ENCODE measurements at places on chromosomes 3 and 15.

DNA sequence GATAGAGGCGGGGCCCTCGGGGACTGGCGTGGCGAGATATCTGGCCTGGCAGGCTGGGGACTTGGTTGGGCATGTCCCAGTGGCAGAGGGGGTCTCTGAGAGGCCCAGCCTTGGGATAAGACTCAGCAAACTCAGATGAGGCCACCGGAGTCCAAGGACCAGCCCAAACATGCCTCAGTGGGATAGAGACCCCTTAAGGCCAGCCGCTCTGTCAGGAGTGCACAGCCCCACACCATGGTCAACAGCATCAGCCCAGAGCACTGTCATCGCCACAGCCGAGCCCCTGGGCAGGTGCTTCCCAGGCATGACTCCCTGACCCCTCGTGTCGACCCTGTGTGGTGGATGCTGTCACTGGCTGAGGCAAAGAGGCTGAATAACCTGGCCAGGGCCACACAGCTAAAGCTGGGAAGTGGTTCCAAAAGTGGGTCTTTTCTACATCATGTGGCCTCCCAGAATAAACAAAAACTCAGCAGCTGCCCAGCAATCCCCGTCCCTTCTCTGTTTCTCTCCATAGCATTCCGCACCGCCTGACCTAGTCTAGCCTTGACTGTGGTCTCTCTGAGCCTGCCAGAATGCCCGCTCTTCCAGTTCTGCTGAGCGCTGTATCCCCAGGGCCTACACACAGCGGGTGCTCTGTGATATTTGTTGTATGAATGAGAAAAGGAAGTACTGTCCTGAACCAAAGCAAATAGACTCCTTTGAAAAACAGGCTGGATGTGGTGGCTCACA, 15.1 kb downstream of the CTSH start:
- DNase-seq: no peak

DNA sequence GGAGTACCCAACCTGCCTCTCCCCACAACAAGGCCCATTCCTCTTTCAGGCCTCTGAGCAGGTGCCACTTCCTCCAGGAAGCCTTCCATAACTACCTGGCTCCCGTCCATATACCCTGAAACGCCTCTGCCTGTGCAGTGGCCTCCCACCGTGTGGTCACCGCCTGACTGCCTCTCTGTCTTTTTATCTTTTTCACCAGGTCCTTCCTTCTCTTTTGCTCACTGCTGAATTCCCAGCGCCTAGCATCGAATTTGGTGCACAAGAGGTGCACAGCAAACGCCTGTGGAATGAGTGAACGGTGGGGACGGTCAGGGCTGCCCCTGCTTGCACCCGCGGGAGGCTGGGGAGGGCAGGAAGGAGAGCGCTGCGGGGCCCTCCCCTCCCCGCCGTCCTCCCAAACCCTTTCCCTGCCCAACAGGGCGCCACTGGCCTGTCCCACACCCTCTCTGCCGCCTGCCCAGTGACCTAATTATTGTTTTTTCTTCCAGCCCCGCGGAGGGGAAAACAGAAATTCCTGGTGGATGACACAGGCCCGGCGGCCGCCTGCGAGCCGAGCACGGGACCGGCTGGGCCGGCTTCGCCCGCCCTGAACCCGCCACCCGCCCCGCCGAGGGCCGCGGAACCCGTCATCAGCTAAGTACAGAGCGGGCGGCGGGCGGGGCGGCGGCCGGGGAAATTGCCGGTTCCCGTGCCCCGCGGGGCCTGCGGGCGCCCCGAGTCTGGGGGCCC, 140.1 kb downstream of the SMAD6 start:
- no peak for DNase-seq

GRCh38 chr3:46910166-46910760, 32.7 kb downstream of the PTH1R start:
- DNase-seq: no peak

DNA sequence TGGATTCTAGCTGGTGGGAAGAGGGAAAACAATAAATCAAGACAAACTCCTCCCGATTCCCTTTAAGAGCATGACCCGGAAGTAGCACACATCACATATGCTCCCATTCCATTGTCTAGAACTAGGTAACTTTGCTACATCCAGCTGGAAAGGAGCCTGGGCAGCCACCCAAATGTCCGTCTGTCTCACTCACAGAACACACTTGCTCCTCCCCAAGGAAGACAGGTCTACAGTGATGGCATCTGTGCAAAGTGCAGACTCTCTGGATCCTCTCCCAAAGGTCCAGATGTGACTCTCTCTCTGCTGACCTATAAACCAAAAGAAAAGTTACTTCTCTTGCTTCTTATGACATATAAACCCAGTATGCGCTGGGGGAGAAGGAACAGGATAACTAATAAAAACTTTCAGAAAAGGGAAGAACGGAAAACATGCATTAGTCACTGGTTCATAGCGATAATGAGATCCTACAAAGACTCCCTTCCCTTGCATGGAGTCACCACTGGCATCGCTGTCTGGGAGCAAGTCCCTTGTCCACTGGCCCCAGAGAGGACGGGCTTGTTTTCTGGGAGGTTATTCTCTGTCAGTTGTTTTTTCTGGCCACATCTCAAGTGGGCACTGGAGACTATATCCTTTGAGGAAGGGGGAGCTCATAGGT, 29.8 kb upstream of the EPHB3 start:
- DNase-seq: no peak

DNA sequence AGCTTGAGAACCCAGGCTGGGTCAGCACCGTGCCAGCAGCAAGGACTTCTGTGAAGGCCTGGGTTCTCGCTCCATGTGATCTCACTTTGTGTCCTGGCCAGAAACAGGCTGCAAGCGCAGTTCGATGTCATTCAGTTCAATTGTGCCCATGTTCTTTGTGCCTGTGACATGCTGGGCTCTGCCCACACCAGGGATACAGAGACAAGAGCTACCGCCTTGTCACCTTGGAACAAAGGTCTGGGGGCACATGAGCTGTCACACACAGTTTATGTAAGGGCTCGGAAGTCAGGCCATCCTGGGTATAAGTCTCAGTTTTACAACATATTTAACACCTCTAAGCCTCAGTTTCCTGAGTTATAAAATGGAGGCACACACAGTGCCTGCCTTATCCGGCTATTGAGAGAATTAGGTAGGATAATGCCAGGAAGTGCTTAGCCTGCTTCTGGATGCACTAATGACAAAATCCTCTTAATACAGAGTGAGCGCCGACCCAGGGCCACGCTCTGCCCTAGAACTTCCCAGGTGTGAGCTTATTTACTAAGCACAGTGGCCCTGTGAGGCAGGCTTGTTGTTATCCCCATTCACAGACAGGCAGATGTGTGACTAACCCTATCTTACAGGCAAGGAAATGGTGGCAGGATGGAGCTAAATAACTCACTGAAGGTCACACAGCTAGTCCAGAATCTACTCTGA, 50.4 kb upstream of the LIMD1 start:
- DNase-seq: no peak

- no peak for DNase-seq
Measured at GRCh38 chr15:39851500-39852092, 68.5 kb downstream of the GPR176 start.

GRCh38 chr15:40963201-40963600, 9.9 kb downstream of the CHAC1 start:
- no peak for DNase-seq

DNA sequence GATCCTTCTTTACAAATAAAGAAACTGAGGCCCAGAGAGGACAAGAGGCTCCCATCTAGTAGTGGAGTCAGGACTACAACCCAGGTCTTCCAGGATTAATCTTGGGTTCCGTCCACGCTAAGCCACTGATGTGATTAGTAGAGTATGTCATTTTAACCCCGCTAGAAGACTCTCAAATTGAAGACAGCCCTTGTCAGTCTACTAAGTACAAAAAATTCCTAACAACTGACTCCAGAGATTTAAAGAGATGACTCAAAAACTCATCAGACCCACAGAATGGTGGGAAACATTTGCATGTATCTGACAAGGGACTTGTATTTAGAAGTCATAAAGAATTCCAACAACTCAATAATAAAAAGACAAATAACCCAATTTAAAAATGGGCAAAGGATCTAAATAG, 145.3 kb downstream of the CNTN3 start:
- DNase-seq: no peak

GRCh38 chr15:38389924-38390542, 63.9 kb upstream of the FAM98B start:
- DNase-seq: peak; percentile 52

DNA sequence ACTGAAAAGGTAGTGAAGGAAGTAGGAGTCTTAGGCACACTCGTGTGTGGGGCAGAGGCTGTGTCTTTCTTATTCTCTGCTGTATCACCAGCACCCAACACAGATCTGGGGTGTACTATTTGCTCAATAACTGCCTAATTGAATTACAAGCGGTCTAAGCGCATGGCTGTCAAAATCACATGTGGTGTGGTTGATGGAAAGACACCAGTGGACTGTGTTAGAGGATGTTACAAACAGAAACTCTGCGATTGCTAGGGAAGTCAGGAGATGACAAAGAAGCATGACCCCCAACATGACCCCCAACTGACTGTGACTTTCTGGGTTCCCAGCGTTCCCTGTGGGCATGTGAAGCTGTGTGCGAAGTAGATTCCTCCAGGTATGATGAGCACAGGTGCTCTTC, 32.0 kb downstream of the ATG7 start:
- no peak for DNase-seq

GRCh38 chr15:58511599-58511987, 79.8 kb downstream of the LIPC start:
- no peak for DNase-seq

- DNase-seq: no peak
Measured at GRCh38 chr3:150059241-150059640, 88.5 kb upstream of the PFN2 start.

- DNase-seq: no peak
Measured at GRCh38 chr3:70053293-70053692, 53.8 kb downstream of the SAMMSON start.

DNA sequence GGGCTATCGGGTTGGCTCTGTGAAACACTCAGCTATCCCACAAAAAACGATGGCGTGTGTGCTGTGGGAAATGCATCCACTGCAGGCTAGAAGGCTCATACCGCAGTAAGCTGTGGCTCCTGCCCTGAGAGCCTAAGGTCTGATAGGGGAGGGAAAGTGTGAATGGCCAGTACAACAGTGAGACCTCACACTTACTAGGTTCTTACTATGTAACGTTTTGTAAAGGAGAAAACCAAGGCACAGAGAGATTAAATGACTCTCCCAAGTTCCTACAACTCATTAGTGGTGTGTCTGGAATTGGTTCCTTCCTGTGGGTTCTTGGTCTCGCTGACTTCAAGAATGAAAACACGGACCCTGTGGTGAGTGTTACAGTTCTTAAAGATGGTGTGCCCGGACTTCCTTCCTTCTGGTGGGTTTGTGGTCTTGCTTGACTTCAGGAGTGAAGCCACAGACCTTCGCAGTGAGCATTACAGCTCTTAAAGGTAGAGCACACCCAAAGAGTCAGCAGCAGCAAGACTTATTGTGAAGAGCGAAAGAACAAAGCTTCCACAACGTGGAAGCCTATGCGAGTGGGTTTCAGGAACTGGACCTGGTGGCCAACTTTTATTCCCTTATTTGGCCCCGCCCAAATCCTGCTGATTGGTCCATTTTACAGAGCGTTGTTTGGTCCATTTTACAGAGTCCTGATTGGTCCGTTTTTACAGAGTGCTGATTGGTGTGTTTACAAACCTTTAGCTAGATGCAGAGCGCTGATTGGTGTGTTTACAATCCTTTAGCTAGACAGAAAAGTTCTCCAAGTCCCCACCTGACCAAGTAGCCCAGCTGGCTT, 161.7 kb downstream of the POLR2M start:
- DNase-seq: no peak

GRCh38 chr3:128399221-128399915, 67.3 kb downstream of the DNAJB8 start:
- DNase-seq: no peak

Measured in hematopoietic multipotent progenitor cell treated with erythropoietin and hydrocortisone succinate and interleukin-3 and kit ligand, for 15 days (in vitro differentiated cells).